ENCODE measurements at places on chromosomes 11 and 22.

GRCh38 chr11:124190298-124191139, 7.4 kb downstream of the OR10D3 start:
- DNase-seq = no peak

DNA sequence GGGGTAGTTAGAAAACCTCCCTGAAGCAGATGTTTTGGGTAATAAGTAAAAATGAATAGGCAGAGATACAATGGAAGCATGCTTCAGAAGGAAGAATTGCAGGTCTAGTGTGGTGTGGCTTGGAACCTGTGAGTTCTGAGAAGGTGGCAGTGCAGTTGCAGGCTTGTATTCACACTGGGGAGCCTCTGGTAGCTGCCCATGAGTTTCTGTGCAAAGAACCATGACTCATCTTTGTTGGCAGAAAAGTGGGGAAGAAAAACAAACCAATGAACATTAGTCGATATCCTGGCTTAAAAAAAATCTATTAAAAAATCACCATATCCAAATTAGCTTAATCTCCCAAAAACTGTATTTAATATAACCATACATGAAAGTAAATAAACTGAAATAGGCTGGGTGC, 232.6 kb downstream of the FAT3 start:
- DNase-seq = no peak

- DNase-seq = no peak
Measured at GRCh38 chr11:14041040-14041439, 78.5 kb downstream of the SPON1 start.

DNA sequence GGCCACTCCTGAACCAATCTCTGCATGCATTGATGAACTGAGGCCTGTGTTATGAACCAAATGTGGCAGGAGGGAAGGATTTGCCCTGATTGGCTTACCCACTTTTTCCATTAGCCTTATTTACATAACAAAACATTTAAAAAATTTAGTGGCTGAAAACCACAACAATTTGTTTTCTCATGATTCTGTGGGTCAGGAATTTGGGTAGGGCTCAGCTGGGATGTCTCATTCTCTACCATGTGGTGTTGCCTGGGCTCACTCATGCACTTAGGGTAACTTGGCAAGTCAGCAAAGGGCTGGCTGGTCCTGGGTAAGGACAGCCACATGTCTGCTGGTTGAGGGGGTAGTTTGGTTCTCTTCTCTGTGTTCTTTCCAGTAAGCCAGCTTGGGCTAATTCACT, 35.1 kb upstream of the CYP2R1 start:
- DNase-seq = no peak

DNA sequence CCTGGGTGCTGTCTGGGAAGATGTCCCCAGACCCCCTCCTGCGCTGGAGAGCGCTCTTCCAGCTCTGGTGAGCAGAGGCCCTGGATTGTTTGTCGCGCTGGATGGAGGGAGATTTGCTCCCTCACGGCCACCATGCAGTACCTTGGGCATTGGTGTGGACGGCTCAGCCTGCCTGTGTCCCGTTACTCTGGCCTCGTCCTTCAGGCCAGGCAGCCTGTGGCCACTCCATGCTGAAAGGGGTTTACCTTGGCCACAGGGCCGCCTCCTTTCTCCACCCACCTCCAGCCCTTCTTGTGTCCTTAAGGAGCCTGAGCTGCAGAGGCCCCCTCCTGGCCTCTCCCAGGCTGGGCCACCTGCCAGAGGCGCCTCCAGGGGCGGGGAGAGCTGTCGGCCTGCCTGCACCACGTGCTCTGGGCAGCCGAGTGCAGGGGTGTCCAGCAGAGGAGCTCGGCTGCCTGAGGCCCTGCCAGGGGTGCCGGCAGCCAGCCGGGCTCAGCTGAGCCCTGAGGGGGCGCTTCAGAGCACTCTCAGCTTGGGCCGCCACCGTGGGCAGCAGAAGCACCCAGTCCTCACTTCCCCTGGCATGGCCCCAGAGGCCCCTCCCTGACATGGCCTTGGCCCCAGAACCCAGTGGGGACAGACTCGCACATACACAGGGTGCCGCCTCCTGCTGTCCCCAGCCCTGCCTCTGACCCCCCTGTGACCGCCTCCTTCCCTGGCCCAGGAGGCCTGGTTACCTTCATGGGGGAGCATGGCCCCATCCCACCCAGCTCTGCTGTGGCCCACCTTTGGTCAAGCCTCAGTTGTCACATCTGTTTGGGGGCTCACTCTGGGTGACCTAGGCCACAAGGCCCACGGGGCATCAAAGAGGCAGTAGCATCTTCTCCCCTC, 3.4 kb downstream of the CCND1 start:
- DNase-seq = no peak

DNA sequence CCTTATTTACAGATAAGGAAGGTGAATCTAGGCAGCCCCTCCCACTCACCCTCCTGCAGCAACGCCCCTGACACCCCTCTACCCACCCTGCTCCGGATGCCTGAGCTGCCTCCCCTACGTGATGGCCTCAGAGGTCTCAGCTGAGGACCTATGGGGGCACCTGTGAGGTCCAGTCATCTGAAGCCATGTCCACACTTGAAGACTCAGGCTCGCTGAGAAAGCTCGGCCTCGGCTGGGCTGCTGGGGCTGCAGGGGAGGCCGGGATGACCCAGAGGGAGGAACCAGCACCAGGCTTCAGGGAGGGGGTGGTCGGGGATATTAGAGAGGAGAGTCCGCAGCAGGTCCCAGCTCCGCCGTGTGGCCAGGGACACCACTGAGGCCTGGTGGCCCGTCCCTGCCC, 92.8 kb downstream of the BRD1 start:
- DNase-seq = no peak

- no peak for DNase-seq
Measured at GRCh38 chr22:40366068-40366467, 4.3 kb upstream of the SGSM3 start.

DNA sequence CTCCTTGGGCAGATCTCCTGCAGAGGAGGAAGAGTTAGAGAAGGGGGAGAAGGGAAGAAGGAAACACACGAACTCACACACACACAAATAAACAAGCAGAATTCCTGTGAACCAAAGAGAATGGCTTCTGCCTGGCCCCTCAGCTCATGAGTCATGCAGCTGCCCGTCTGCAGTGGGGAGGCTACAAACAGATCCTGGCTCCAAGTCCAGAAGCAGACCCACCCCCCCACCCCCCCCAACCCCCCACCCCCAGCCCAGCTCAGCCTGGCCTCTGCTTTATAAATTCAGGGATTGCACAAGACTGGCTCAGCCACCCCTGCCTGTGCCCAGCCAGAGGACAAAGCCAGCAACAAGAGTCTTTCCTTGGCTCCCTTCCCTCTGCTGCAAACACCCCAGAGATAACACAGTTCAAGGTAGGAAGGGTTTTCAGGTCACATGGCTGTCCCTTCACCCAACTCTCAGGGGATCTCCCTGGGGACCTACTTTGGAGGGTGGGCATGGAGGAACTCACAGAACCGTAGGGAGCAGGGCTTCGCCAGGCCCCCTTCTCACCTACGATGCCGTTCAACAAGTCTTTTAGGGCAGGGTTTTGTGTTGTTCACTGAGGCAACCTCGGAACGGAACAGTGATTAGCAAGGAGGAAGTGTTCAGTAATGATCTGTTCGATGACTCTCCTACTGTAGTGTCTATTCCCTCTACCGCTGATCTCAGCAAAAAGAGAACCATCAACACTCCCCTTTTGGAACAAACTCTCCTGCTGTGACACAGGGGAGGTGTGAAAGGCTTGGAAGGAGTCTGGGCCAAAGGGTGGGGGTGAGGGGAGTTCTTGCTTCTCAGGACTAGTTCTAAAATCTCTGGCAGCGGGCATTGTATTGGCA, 35.5 kb downstream of the RPL27A start:
- no peak for DNase-seq

DNA sequence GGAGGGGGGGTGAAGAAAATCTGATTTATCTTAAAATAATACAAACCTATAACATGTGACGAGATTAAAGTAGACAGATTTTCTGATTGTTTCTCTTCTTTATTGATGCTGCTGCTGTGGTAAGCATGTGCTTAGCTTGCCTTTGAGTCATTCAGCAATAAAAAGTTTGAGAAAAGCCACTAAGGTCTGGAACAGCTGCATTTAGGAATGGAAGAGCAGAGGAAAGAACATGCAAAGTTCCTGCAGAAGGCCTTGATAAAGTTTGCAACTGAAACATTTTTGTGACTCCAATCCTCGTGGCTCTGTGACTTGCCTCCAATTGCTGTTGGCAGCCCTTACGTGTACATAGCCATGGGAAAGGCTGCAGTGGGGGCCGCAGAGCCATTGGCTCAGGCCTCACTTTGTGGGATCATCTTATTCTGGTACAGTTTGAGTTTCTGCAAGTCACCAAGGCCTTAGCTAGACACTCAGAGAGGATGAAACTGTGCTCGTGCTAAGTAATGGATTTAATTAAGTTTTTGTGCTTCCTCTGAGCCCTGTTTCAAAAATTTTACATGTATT, 370.2 kb downstream of the AASDHPPT start:
- no peak for DNase-seq

DNA sequence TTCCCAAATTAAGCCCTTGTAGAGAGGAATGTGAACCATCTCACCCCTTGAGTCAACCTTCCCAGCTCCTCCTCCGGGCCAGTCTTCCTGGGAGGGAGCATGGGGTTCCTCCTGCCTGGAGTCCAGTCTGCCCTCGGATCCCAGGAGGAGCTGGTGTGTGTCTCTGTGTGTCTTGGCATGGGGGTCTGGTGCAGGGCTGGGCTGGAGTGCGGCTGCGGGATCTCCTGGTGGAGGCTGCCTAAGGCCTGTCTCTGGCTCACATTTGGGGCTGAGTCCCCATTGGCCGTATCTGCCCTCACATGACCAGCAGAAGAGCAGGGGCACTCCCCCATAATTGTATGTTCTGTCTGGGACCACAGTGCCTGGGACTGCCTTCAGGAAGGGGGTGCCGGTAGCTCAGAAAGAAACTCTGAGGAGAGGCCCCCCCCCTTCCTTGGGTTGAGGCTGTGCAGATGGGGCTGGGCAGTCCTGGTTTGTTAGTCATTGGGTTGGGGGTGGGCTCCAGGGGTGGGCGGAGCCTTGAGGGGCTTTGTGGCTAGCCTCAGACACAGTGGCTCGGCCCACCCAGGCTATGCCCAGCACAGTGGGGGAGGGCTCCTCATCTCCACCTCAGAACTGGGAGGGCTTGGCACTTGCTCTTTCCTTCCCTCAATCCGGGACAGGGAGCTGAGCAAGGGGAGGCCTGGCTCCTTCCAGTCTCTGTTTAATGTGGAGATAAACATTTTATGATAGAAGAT, 2.9 kb downstream of the C1QTNF5 start:
- no peak for DNase-seq

DNA sequence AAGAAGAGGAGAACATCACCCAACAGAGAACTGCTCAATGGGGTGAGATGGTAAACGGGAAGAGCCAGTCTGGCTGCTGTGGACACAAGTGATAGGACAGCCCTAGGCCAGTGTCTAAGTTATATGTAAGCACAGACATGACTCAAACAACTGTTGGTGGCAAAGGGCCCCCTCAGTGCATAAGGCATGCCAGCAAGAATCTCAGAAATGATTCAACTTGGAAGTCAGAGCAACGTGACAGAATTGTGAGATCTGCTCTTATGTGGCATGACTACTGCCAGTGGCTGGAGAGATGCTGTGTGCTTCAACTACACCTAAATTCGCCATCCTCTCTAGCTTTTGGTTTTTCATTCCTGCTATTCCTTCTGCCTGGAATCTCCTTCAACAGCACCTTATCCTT, 7.4 kb downstream of the SLN start:
- DNase-seq = no peak

- no peak for DNase-seq
Measured at GRCh38 chr11:5036669-5037068, 9.7 kb upstream of the OR52J3 start.

GRCh38 chr11:93728792-93729128, 12.5 kb downstream of the TAF1D start:
- no peak for DNase-seq

GRCh38 chr11:19560156-19560555, 152.5 kb upstream of the NAV2 start:
- DNase-seq = no peak

DNA sequence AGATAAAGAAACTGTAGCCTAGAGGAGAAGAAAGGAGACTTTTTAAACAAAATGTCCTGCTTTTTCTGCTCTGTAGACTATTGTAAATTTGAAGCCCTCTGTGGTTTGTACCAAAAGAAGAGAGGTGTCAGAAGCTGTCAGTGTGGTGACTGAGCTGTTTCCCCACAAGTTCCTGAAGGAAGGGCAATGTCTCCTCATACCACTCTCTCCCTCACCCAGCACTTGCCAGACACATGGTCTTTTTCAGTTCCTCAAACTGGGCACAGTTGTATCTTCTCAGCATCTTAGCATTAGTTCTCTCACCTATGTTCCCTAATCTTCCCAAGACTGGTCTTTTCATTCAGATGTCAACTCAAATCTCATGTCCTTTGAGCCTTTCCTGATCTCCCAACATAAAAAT, 4.3 kb downstream of the BCO2 start:
- DNase-seq = no peak

Data from stimulated activated CD8-positive, alpha-beta memory T cell treated with anti-CD3 and anti-CD28 coated beads, Interleukin-4, amount 100 ng/mL, for 1 hour (primary cell).